ENCODE measurements at places on chromosomes 12 and 14.

GRCh38 chr12:111753144-111753881 lies 13.4 kb upstream of the ALDH2 start:
- peaks cover 11% of the 10 kb centered on the region for H3K4me1 ChIP-seq
- no peak overlapping the region for H3K27ac ChIP-seq
- no peak overlapping the region for H3K4me3 ChIP-seq
- no peaks in the 10 kb centered on the region for H3K36me3 ChIP-seq

DNA sequence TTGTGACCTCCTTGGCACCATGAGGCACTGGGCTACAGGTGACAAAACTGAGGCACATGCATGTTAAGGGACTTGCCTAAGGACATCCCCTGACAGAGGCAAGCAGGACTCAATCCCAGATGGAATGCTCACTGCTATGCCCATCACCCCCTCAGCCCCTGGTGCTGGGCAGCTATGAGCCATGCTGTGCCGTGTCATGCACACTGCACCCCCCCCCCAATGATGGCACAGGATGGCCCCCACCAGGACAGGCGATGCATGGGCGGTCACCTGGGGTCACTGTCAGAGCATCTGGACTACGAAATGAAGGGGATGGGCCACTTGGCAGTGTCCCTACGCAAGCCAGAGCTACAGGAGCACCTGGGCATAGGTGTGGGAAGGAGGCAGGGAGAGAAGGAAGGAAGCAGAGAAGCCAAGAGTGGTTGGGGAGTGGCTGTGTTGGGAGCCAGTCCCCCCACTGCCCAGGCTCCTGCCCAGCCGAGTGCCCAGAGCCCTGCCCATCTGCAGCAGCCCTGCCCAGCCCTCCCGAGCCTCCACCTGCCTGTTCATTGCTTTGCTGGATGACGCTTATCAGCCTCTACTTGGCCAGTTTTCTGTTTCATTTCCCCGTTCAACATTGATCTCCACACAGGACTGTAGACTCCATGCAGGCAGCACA lies 84.9 kb upstream of the DIO3 start:
- DNase-seq, result no peak
- H3K4me3 ChIP-seq, result no peak overlapping the region

- peaks cover 29% of the 10 kb centered on the region for H3K4me1 ChIP-seq
- H3K4me3 ChIP-seq, result no peak overlapping the region
- DNase-seq, result no peak
- no peaks in the 10 kb centered on the region for H3K27me3 ChIP-seq
Observed at GRCh38 chr14:90700933-90701776, 115.1 kb downstream of the TTC7B start.

DNA sequence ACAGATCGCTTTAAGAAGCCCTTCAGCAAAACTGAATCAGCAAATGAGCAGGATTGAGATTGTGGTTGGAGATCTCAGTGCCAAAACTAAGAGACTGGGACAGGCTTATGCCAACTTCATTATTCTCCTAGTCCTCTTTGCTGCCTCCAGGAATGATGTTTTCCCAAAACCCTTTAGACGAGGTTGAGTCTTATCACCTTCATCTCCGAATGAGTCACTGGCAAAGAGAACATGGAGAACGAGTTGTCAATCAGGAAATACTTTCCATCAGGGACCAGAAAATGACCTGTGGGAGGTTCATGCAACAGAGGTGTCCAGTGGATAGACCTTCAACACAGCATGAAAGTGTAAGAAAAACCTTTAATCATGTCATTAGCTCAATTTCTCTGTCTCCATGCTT lies 461.5 kb downstream of the RMST start:
- no peak for DNase-seq
- no peak overlapping the region for H3K27ac ChIP-seq
- H3K4me3 ChIP-seq, result no peak overlapping the region
- H3K27me3 ChIP-seq, result no peaks in the 10 kb centered on the region
- peaks cover 7% of the 10 kb centered on the region for H3K4me1 ChIP-seq

GRCh38 chr12:75816897-75817296 lies 214.7 kb downstream of the PHLDA1 start:
- H3K36me3 ChIP-seq, result no peaks in the 10 kb centered on the region
- H3K4me1 ChIP-seq, result peaks cover 42% of the 10 kb centered on the region

DNA sequence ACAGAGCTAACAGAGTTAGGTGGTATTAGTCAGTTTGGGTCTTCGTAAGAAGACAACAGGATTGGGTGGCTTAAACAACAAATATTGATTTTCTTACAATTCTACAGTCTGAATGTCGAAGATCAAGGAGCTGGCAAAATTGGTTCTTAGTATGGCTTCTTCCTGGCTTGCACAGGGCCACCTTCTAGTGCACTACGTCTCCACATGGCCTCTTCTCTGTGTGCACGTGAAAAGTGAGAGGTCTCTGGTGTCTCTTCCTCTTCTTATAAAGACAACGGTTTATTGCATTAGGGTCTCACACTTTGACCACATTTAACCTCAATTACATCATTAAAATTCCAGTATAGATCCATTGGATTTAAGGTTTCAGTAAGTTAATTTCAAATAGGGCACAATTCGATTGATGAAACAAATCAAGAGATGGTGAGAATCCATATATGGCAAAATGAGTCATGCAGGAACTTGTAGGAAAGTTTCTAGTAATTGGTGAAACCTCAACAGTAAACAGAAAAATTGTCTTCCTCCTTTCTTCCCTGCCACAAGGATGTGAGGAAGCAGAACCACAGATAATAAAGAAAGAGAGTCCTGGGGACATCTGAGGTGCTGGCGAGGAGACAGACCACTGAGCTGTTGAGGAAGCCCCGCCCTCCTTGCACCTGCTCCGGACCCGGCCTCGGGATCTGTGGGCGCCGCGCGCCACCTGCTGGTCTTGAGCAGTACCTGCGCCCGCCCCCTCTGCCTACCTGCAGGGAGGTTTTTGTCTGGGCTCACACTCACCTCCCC lies 846.7 kb downstream of the TMEM121 start:
- no peaks in the 10 kb centered on the region for H3K27me3 ChIP-seq
- DNase-seq, result no peak
- no peaks in the 10 kb centered on the region for H3K4me1 ChIP-seq
- H3K4me3 ChIP-seq, result no peak overlapping the region
- H3K36me3 ChIP-seq, result no peaks in the 10 kb centered on the region

DNA sequence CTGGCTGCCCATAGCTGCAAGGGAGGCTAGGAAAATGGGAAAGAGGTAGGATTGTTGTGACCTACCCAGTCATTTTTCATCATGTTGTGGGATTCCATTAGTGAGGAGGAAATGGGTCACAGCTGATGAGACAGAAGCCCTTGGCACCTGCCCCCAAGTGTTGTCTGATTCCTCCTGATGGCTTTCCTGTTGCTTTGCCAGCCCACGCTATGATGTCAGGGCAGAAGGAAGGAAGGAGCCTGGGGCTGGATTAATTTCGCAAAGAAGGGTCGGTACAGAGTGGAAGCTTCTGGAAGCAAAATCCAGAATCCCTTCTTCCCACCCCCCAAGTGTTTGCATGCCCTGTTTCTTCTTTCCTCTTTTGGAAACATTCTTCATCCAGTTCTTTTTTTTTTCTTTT lies 8.7 kb downstream of the OTUB2 start:
- no peak for DNase-seq
- H3K36me3 ChIP-seq, result no peaks in the 10 kb centered on the region
- no peak overlapping the region for H3K4me3 ChIP-seq
- no peaks in the 10 kb centered on the region for H3K27me3 ChIP-seq

DNA sequence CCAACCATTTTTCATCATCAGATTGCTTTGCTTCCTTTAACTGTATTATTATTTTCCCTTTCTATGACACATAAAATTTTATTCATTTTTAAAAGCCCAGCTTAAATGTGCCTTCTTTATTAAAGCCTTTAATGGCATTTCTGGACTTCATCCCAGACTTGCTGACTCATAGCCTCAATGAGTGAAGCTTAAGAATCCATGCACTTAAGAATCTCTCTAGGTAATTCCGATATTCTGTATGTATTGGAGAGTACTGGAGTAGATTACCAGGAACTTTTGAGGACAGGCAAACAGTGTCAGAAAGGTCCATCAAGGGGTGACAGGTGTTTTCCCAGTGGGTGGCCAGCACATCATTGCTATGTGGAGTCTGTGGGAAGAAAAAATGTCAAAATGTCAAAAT lies 107.9 kb downstream of the PTPRQ start:
- no peaks in the 10 kb centered on the region for H3K36me3 ChIP-seq
- peak overlapping the region; percentile 19 for H3K27ac ChIP-seq
- H3K4me1 ChIP-seq, result peaks cover 15% of the 10 kb centered on the region
- no peak for DNase-seq
- no peak overlapping the region for H3K4me3 ChIP-seq

GRCh38 chr14:100893228-100893601 lies 10.3 kb downstream of the RTL1 start:
- no peaks in the 10 kb centered on the region for H3K36me3 ChIP-seq
- H3K27ac ChIP-seq, result no peak overlapping the region
- peaks cover 1% of the 10 kb centered on the region for H3K4me1 ChIP-seq

GRCh38 chr14:99699085-99699760 lies 15.1 kb downstream of the CYP46A1 start:
- H3K27ac ChIP-seq, result no peak overlapping the region
- DNase-seq, result no peak
- H3K4me3 ChIP-seq, result no peak overlapping the region
- peaks cover 3% of the 10 kb centered on the region for H3K36me3 ChIP-seq
- H3K4me1 ChIP-seq, result no peaks in the 10 kb centered on the region
- H3K27me3 ChIP-seq, result no peaks in the 10 kb centered on the region

DNA sequence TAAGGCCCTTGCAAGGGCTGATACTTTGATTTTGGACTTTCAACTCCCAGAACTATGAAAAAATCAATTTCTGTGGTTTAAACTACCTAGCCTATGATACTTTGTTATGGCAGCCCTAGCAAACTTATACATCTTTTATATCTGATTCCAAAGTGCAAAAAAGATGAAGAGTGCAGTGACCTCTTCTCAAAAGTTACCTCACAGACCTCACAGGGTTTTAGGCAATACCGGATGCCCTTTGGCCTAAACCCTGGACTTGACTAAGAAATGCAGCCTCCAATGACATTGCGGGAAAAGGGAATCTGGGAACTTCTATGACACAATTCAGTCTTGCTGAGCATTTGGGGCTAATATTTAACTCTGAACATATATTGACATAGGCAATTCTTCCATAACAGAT lies 63.3 kb downstream of the IGF1 start:
- no peaks in the 10 kb centered on the region for H3K4me1 ChIP-seq
- no peaks in the 10 kb centered on the region for H3K36me3 ChIP-seq
- no peak overlapping the region for H3K4me3 ChIP-seq
- no peak for DNase-seq
- H3K27me3 ChIP-seq, result no peaks in the 10 kb centered on the region

- no peak overlapping the region for H3K4me3 ChIP-seq
- peaks cover 24% of the 10 kb centered on the region for H3K36me3 ChIP-seq
- peaks cover 32% of the 10 kb centered on the region for H3K4me1 ChIP-seq
- peak overlapping the region; percentile 81 for H3K27ac ChIP-seq
- H3K27me3 ChIP-seq, result no peaks in the 10 kb centered on the region
Observed at GRCh38 chr14:96245710-96246538, 10.1 kb upstream of the BDKRB1 start.

DNA sequence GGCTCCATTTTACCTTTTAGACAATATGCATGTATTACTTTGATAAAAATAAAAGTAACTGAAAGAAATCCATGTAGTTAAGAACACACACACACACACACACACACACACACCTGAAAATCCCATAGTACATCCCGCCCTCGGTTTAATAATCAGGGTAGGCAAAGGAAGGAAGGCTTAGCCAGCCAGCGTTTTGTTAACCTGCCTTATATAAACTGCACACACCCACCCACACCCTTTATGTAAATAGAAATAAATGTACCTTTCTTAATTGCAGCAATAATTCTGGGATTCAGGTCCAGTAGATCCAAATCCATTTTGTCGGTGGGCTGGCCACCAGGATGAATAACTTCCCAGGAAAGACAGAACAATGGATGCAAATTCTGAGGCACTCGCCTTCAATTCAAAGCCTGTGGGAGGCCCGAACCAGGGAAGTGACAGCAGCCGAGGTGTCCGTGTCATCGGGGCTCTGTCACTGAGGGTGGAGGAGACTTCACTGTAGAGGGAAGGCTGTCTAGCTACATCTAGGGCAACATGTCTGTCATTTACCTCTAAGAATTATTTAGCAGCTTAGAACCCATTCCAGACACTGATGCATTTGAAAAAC lies 4.4 kb downstream of the XRCC3 start:
- DNase-seq, result no peak
- H3K27ac ChIP-seq, result peak overlapping the region; percentile 22
- H3K36me3 ChIP-seq, result no peaks in the 10 kb centered on the region
- H3K4me3 ChIP-seq, result no peak overlapping the region

DNA sequence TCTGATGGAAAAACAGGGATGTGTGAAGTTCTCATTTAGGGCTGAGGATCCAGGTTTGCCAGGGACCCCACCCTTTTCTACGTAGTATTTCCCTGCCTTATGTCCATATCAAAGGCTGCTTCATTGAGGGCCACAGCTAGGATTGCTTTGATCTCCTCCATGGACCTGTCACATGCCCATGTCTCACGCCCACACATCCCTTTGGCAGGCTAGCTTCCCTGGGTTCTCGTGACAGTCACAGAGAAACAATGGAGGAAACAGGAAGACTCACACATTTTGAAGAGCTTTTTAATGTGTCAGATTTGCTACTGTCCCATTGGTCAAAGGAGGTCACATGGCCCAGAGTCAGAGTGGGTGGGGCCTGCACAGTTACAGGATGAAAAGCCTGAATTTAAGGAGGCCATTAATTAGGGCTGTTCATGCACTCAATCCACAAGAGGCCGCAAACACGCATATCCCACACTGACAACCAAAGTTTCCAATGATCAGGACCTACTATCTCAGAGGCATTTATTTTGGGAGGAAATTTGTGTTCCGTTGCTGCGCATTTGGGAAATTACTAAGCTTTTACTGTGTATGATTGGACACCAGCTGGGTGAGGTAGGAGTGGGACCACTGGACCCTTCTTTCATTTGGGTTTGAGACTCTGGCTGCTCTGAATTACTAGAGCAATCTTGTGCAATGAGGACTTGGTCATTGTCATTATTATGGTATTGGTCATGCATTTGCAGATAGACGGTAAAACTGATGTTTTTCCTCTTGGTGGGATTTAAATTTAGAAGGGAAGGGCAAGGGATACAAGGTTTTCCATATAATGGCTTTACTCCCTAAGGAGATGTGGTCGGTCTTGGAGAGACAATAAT lies 266.2 kb downstream of the KTN1 start:
- no peak for DNase-seq
- H3K36me3 ChIP-seq, result no peaks in the 10 kb centered on the region
- H3K27me3 ChIP-seq, result no peaks in the 10 kb centered on the region

DNA sequence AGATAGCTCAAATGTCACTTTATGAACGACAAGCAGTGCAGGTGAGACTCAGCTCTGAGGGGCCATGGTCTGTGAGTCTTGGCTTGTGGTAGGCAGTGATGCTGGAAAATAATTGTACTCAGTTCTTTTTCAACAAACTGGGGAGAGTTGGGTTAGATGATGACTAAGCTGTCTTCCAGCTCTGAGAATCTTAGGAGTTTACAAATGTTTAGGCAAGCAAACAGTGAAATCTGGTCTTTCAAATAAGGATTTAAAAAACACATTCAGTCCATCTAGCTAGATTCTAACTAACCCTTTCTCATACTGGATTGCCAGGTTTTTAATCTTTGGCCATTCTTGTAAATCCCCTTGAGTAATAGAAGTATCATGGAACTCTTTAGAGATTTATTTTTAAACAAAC lies 3.4 kb downstream of the PHC1 start:
- no peak overlapping the region for H3K4me3 ChIP-seq
- H3K36me3 ChIP-seq, result peaks cover 29% of the 10 kb centered on the region
- H3K27ac ChIP-seq, result no peak overlapping the region
- no peaks in the 10 kb centered on the region for H3K27me3 ChIP-seq
- H3K4me1 ChIP-seq, result peaks cover 32% of the 10 kb centered on the region

GRCh38 chr12:76643438-76643837 lies 83.9 kb upstream of the OSBPL8 start:
- no peaks in the 10 kb centered on the region for H3K36me3 ChIP-seq
- no peak overlapping the region for H3K27ac ChIP-seq
- H3K27me3 ChIP-seq, result no peaks in the 10 kb centered on the region
- DNase-seq, result no peak

- no peak overlapping the region for H3K4me3 ChIP-seq
- no peaks in the 10 kb centered on the region for H3K36me3 ChIP-seq
- DNase-seq, result no peak
- H3K27me3 ChIP-seq, result no peaks in the 10 kb centered on the region
Observed at GRCh38 chr12:93622485-93622884, 50.0 kb downstream of the SOCS2 start.

Data from vagina (tissue), 2 donors.